ENCODE measurements at places on chromosomes 1 and 21.
A peak's percentile ranks its signal among the peaks of the same experiment; 100 is the strongest.

DNA sequence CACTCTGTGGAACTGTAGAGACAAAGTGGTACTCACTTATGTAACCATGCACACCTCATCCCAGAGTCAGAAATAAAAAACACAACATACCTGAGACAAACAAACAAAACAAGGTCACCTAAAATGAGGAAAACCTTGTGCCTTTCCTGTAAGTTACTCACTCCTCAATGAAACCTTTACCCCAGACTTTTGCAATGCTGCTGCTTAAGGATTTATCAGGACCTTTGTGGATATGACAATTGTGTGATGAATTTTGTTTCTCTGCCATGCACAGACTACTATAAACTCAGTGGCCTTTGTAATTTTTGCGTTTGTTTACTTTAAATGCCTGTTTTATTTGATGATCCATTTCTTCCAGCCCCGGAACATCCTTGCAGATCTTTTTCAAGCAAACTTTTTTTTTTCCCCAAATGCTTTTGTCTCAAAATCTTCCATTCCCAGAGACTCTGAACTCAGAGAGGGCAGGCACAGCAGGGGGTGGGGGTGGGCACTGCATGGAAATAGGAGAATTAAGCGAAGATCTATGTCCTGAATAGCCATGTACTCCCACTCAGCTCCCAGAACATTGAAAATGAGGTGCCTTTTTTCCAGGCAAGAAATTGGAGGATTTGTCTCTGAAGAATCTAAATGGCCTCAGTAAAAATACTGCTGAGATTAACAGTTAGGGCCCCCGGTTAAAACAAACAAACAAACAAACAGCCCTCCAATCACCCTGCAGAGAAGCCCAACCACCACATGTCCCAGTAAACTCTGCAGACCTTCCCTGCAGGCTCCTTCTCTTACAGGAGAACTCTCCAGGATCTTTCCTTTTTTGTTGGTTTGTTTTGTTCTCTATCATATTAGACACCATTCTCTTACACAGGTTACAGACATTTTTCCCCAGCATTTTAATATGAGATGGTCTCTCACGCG lies 22.6 kb upstream of the SIM2 start:
- DNase-seq: no peak

DNA sequence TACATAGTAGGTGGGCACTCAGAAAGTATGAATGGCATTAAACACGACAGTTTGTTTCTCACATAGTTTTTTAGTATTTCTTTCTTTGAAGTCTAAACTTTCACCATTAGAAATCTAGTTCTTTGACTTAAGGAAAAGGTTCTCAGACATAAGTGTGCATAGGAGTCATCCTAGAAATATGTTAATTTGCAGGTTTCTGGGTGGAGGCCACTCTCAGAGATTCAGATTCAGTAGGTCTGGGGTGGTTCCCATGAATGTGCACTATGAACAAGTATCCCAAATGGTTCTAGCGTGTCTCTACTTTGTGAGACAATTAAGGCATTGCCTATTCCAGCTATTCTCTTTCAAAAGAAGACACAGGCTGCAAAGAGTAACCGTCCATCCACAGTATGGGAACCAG lies 119.3 kb downstream of the NGF start:
- DNase-seq: no peak

GRCh38 chr1:157448636-157449035 lies 103.7 kb downstream of the FCRL5 start:
- DNase-seq: no peak

- no peak for DNase-seq
These were observed 109.5 kb upstream of the NFIA start for GRCh38 chr1:60972841-60973364.

GRCh38 chr1:180946541-180947498 lies 34.1 kb downstream of the KIAA1614 start:
- no peak for DNase-seq

- DNase-seq: no peak
These were observed 39.0 kb upstream of the PDE9A start for GRCh38 chr21:42614396-42614795.

DNA sequence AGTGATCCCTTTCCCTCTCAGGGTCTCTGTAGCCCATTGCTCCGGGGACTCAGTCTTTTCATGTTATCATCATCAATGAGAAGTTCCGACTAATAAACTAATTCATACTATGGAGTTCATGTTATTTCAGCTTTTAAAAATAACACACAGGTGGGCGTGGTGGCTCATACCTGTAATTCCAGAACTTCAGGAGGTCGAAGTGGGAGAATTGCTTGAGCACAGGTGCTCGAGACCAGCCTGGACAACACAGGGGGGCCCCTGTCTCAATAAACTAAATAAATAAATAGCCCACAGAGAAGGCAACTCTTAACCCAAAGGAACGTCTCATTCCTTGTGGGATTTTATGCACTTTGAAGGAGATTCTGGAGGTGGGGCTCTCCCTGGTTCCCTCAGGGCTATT lies 14.5 kb downstream of the MYBPH start:
- no peak for DNase-seq

DNA sequence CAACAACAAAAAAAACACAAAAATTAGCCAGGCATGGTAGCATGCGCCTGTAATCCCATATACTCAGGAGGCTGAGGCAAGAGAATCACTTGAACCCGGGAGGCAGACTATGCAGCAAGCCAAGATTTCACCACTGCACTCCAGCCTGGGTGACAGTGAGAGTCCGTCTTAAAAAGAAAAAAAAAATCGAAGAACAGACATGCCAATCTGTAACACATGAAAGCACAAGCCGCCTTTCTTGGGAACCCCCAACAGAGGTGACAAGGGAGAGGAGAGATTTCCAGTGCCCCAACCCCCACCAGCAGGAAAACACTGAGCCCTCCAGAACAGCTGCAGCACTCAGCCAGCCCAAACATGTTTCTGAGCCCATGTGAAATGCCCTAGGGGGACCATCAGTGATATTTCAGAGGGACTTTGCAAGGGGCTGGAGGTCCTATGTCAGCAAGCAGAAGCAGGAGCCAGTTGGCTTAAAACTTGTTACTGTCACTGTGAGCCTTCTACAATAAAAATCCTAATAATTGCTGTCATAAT lies 14.2 kb upstream of the EFNA1 start:
- no peak for DNase-seq

- no peak for DNase-seq
These were observed 3.9 kb upstream of the CLSTN1 start for GRCh38 chr1:9827558-9828185.

DNA sequence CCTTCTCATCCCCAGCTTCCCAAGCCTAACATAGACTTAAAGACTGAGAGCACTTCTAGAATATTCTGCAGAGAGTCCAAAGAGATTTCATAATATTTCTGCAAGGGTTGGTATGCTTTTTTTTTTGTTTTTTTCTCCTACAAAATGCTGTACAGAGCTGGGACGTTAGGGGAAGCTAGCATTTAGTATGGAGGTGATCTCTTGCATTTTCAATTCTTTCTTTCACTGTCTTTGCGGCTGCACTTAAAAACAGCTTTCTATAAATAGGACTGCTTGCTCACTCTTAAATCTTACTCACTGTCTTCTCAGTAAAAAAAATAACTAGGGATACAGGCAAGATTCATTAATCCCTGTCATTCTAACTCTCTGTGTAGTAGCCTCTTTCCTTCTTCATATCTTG lies 7.4 kb downstream of the DSCAM start:
- DNase-seq: no peak

DNA sequence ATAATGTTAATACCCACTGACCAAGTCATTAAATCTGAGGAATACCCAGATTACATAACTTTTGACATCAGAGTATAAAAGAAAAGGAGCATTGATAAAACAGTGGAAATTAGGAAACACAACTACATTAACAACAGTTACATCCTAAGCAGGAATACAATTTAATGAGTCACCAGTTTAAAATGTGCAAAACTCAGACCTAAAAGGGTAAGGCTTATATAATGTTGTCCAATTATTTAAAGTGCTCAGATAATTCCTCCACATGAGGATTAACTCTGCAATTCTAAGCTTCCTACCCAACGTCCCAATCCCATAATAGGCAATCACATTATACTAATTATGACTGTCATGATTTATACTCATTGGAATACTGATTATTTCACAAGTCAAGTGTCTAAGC lies 50.5 kb downstream of the ABL2 start:
- DNase-seq: no peak

GRCh38 chr1:25198663-25199252 lies 33.5 kb downstream of the SYF2 start:
- DNase-seq: no peak

DNA sequence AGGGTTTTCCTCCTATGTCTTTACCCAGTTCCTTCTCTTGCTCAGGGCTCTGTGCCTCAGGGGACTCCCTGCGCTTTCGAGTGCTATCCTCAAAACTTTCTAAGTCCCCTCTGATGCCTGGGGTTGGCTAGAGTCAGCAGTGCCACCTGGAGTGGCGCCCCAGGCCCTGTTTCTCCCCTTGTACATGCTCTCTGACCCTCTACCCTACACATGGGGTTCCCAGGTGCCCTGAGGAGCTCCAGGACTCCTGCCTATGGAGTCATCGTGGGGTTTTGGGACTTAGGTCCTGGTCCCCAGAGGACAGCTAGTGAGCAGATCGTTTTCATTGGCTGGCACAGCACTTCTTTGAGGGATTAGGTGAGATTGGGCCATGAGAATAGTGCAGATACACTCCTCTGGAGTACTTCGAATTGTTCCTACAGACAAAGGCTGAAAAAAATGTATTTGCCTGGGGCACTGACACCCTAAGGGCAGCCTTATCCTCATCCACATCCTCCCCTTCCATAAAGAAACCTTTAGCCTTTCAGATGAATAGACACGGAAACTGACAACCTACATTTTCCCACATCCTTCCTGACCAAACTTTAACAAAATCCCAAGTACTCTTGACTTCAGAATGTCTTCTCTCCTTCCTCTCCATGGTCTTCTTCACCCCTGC lies 41.5 kb downstream of the LGR6 start:
- DNase-seq: no peak

- DNase-seq: no peak
These were observed 20.4 kb upstream of the OR6N2 start for GRCh38 chr1:158801396-158801795.

DNA sequence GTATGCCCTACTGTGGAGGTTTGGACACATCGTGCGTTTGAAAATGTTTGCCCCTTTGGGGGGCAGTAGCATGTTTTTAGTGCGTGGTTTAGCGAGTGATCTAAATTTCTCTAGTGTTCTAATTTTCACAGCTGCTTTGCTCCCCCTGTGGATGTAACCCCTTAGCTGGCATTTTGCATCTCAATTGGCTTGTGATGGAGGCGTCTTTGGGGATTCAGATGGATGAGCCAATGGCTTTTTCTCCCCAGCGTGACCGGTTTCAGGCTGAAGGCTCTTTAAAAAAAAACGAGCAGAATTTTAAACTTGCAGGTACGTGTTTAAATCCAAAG lies 836 bp downstream of the CDC7 start:
- no peak for DNase-seq

- DNase-seq: no peak
These were observed 25.6 kb downstream of the ALPL start for GRCh38 chr1:21534674-21535378.

GRCh38 chr1:242523719-242524570 lies 552 bp downstream of the PLD5 start:
- no peak for DNase-seq

GRCh38 chr1:63937461-63938022 lies 163.7 kb downstream of the ROR1 start:
- no peak for DNase-seq

- DNase-seq: no peak
These were observed 23.2 kb downstream of the OR13G1 start for GRCh38 chr1:247656221-247656875.

- no peak for DNase-seq
These were observed 103.4 kb downstream of the VPS13D start for GRCh38 chr1:12333036-12333785.

DNA sequence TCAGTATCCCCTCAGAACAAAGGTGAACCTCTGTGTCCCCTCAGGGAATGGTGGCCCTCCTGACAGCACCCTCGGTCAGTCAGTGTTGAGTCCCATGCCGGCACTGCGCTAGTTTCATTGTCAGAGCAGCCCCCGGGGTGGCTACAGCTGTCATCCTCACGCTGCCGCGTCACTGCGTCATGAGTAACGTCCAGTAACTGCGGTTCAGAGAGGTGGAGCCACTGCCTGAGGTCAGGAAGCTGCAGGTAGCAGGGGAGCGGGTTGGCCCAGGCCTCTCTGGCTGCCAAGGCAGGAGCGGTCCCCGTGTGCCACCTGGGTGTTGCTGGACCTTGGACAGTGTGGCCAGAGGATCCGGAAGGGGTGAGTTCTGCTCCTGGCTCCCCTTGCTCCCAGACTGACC lies 20.2 kb upstream of the WNT4 start:
- DNase-seq: no peak

GRCh38 chr1:179323436-179323835 lies 29.8 kb downstream of the SOAT1 start:
- DNase-seq: no peak

- DNase-seq: no peak
These were observed 17.9 kb downstream of the LRRC7 start for GRCh38 chr1:69585666-69586065.

- DNase-seq: no peak
These were observed 28.6 kb downstream of the ZMYND12 start for GRCh38 chr1:42427240-42427639.

GRCh38 chr1:39122056-39122455 lies 82.4 kb upstream of the MACF1 start:
- DNase-seq: no peak

- no peak for DNase-seq
These were observed 134.6 kb downstream of the TNFSF18 start for GRCh38 chr1:172916116-172916515.

- no peak for DNase-seq
These were observed 28.3 kb upstream of the RCSD1 start for GRCh38 chr1:167601442-167602383.

DNA sequence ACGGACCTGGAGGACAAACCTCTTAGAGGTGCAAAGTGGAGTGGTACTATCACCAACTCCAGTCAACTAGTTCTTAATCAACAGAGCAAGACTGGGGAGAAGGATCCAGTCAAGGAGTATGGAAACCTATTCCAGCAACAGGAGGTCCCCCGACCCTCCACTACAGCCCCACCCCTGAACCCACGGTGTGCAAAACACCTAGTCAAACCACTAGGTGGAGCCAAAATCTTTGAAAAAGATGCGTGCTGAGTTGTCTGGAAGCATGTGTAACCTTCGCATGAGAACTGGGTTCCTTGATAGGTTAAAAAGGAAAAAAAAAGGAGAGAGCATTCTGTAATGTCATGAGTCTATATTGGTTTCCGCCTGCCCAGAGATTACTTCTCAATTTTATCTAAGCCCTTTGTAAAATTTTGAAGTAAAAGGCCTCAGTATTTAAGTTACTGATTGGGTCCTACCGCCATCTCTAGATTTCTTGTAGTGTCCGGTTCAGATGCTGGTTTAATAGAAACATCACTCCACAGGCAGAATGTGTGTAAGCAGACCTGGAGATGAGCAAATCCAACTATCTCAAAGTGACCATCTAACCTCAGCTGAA lies 81.9 kb upstream of the HAO2 start:
- peak; percentile 1 for DNase-seq

- DNase-seq: no peak
These were observed 5.9 kb downstream of the NIPAL3 start for GRCh38 chr1:24421502-24421901.

All from stimulated activated CD8-positive, alpha-beta memory T cell treated with anti-CD3 and anti-CD28 coated beads, Interleukin-2, amount 100 ng/mL, for 48 hours (primary cell).